ENCODE measurements at places on chromosomes 1 and 21.

DNA sequence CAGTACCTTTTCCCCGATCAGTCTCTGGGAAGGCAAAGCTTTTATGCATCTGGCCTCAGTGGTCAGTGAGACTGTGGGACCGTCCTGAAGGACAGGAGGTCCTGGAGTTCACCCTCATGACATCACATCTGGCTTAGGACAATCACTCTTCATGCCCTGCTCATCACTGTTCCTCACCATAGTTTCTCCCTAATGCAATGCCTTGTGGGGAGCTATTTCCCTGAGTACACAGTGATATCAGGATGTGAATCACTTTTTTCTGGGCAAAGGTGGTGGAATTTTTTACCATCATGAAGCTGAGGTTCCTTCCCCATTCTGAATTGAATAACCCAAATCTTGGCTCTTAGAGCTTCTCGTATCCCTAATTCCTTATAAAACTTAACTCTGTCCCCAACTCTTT, 34.8 kb upstream of the CFAP126 start:
- no peak for DNase-seq

GRCh38 chr1:100279954-100280682, 14.1 kb downstream of the RTCA start:
- no peak for DNase-seq

DNA sequence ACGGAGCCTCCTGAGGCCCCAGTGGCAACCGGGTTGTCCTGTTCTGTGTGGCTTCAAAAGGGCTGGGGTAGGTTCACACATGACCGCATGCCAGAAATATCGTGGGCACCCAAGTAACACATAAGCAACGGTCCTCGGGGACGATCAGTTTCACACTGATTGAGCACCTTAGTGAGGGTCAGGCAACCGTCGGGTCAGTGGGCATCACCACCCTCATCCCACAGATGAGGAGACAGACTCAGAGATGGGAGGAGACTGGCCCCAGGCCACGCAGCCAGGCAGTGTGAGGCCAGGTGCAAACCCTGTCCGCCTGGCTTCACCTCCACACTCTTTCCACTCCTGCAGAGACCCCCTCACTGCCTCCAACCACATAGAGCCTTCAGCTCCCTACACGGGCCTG, 309.8 kb downstream of the MATN1 start:
- DNase-seq = no peak

- DNase-seq = no peak
Measured at GRCh38 chr1:116134476-116134773, 23.2 kb downstream of the MAB21L3 start.

- no peak for DNase-seq
Measured at GRCh38 chr1:230345139-230345885, 80.8 kb downstream of the PGBD5 start.

DNA sequence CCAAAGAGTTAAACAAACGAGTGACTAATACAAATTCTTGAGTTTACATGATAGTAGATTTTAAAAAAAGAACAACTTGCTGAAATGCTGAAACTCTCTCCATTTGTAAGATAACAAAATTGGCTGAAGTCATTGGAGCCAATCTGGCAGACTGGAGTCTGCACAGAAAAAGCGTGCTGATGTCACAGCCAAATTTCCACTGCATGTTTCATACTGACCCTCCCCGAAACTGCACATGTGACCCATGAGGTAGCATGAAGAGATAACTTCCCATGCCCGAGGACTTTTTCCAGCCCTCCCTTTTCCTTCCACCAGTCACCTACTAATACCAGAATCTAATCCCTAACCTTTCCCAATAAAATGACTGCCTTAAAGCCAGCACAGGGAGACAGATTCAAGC, 1.2 kb upstream of the LELP1 start:
- DNase-seq = no peak

GRCh38 chr21:25341981-25342380, 265.3 kb downstream of the MRPL39 start:
- no peak for DNase-seq

GRCh38 chr1:216140730-216141524, 282.3 kb downstream of the USH2A start:
- DNase-seq = no peak

GRCh38 chr1:18666317-18666920, 35.8 kb downstream of the PAX7 start:
- no peak for DNase-seq

DNA sequence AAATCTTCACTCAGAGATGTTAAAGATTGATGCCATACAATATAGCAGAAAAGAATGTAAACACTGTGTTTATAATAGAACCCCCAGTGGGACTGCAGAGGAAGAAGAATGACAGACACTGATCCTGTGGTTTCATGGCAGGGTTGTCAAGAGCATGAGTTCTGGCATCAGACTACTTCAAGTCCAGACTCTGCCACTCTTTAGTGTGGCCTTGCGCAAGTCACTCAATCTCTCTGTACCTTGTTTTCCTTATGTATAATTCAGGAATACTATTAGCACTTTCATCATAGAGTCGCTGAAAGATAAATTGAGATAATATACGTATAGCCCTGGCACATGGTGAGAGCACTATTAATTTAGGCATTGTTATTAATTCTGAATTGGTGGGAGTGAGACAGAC, 38.5 kb upstream of the BCL9 start:
- no peak for DNase-seq

- no peak for DNase-seq
Measured at GRCh38 chr1:162719678-162720077, 70.8 kb upstream of the HSD17B7 start.

- DNase-seq = no peak
Measured at GRCh38 chr1:27951396-27951795, 8.4 kb upstream of the XKR8 start.

GRCh38 chr21:36710729-36711048, 11.8 kb downstream of the SIM2 start:
- no peak for DNase-seq

DNA sequence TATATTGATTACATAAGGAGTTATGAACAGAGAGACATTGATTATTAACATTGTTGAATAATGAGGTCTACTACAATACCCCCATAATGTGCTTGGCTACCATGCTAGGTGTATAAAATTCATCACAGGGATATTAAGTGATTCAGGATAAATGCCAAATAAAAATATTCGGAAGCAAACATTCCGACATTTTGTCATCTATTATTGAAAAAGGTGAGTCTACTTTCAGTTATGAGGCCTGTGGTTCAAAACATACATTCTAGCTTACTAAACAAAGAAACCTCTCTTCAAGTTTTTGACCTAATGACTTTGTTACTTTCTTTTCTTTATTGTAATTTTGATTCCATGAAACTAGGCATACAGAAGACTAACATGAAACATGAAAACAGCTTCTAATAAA, 190.3 kb upstream of the GREM2 start:
- no peak for DNase-seq

DNA sequence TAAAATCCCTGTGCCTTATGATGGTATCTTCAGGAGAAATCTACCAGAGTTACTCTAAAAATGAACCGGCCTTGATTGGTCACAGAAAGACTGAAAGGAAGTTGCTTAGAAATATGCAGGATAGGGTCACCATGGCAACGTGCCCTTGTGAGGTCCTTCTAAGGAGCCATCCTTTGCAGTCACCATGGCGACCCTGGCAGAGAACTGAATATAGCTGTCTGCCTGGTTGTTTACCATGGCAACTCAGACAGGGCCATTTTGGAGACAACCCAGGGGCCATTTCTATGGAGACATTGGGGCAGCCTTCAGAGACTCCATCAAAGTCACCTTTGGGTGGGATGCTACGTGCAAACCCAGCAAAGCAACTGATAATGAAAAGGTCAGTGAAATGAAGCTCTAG, 43.0 kb downstream of the SNX7 start:
- no peak for DNase-seq

DNA sequence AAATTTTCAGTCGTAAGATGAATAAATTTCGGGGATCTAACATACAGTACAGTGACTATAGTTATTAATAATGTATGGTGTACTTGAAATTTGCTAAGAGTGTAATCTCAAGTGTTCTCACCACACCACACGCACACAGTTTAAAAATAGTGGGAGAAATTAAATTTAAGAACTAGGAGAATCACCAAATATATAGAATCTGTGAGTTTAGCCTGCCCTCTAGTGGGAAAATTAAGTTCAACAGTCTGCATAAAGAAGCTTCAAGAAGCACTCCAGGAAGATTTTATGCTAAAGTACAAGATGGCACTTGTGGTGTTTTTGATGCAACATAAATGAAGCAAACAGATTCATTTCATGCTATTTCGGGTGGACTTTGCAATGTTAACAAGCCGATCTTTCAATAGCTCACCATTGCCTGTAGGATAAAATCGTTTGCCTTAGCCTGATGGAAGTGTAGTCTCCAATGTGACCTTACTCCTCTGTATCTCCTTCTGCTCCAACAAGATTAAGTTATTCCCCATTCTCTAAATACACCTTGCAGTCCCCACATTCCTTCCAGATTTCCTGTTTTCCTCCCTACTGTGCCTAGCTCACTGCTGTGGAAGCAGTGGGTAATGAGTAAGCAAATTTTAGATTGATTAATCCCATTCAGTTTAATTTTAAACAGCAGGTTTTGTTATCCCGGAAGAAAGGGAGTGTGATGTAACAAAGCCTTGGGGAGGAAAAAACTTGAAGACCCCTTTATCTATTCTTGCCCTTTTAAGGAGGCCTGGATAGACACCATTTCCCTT, 8.7 kb upstream of the PIK3C2B start:
- no peak for DNase-seq

DNA sequence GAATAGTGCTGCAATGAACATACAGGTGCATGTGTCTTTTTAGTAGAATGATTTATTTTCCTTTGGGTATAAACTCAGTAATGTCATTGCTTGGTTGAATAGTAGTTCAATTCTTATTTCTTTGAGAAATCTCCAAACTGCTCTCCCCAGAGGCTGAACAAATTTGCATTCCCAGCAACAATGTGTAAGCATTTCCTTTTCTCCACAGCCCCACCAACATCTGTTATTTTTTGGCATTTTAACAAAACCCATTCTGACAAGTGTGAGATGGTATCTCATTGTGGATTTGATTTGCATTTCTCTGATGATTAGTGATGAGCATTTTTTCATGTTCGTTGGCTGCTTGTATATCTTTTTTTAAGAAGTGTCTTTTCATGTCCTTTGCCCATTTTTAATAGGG, 21.9 kb upstream of the EEIG2 start:
- no peak for DNase-seq

DNA sequence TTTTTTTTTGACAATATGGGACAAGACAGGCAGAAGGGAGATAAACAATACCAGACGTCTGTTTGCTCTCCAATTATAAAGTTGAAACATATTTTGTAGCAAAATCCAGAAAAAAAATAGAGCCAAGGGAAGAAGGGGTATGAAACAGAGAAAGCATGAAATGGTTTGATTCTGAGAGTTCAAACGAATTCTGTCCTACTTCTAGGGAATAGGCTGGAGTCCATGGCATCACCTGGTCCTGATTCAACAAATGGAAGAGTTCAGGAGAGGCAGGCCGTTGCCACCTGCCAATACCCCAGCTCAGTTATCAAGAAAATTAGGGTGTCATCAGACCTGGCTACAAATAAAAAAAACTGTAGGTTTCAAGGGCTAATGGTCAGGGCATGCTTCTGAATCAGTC, 71.8 kb downstream of the CLSTN1 start:
- no peak for DNase-seq

- DNase-seq = no peak
Measured at GRCh38 chr1:186812570-186812969, 16.2 kb upstream of the PLA2G4A start.

- DNase-seq = no peak
Measured at GRCh38 chr1:205445646-205445935, 10.3 kb downstream of the BLACAT1 start.

DNA sequence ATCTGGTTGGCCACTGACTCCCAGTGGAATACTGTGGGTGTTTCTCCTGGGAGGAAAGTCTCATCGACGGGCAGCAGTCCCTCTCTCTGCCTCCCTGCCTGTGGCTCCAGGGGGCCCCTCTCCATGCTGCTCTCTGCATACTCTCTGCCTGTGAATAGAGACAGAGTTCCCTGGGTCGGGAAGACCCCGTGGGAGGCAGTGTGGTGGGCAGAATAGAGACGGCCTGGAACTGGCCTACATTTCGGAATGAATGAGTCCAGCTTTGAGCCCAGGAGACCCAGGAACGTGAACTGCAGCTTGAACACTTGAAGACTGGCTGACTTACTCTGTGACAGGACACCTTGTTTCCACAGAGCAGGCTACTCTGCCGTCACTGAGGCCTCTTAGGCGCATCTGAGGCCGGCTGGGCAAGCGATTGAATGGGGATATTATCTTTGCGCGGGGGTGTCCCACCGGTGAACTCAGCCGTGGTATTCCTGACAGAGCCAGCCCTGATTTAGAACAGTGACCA, 64.0 kb downstream of the KIF21B start:
- DNase-seq = no peak

DNA sequence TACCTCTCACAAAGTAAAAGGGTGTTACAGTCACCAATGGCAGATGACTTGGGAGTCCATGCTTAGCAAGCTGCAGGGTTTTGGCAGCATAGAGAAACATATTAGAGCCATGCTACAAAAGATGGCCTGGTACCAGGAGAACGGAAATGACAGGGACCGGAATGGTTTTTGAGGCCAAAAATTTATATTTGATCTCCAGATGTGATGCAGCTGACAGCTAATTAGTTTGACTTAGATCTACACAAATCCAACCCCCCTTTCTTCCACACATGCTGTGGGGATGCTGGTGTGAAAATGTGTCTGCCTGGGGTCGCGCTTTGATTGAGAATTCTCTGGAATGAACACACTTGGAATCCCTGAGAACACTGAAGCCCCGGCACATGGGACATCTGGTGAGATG, 26.5 kb downstream of the SYF2 start:
- DNase-seq = no peak

DNA sequence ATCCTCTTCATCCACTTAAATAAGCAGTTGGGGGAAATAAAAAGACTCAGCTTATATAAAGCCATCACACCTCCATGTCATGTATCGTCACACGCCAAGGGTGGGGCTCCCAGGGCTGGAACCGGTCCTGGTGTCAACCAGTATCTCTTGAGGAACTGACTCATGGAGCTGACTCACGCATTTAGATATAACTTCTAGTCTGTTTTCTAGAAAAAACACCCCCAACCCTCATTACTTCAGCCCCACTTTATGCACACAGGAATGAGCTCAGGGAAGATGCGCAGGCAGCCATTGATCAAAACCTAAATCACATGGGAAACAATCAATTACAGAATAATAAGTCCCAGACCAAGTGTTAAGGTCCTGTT, 6.9 kb upstream of the IL22RA1 start:
- DNase-seq = no peak

DNA sequence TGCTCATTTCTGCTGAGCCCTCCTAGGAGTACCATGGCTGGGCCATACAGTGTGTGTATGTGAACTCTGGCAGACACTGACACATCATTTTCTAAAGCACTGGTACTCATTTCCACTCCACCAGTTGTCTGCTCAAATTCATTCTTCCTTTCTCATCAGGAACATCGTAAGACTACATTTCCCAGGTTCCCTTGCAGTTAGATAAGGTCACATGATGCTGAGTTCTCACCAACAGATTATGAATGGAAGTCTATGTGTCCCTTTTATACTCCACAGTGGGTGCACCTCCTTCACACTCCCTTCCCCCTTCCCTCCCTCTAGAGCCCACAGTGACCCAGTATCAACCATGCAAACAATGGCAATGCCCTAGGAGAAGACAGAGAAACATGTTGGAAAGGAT, 38.3 kb upstream of the PAX7 start:
- no peak for DNase-seq

Measured in stimulated activated CD4-positive, alpha-beta T cell treated with anti-CD3 and anti-CD28 coated beads, Interleukin-1b, Interleukin-23, amount 100 ng/mL, for 1 hour (primary cell).